ENCODE measurements at places on chromosomes 12 and 14. TPM values are rescaled to one million over a fixed set of nuclear protein-coding genes. Genes with fewer than 3 reads are reported as not detected.

The CCDC198 gene
- polyA plus RNA-seq, result 473 TPM

The TMEM229B gene
- polyA plus RNA-seq, result 2.6 TPM

DNA sequence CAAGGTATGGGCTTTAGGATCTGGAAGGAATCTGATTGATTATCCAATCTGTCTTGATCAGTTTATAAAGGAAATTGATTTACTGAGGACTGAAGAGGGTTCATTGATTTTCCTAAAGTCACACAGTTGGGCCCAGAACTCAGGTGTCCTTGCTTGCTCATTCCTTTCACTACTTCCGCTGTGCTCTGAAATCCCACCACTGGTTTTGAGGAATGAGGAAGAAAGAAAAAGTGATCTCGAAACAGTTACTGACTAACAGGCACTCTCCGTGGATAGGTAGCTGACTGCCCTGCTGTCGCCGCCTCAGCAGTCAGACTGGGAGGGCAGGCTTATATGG, at the start of gene FITM1:
Gene FITM1 (plus strand): TSS at position 280 of the 337 bp plus-strand sequence. CDS start 905 bp downstream, outside the sequence.
- DNase-seq, result no peak

GRCh38 chr14:69845787-69846186, 33.4 kb upstream of the SMOC1 start:
- DNase-seq, result no peak

DNA sequence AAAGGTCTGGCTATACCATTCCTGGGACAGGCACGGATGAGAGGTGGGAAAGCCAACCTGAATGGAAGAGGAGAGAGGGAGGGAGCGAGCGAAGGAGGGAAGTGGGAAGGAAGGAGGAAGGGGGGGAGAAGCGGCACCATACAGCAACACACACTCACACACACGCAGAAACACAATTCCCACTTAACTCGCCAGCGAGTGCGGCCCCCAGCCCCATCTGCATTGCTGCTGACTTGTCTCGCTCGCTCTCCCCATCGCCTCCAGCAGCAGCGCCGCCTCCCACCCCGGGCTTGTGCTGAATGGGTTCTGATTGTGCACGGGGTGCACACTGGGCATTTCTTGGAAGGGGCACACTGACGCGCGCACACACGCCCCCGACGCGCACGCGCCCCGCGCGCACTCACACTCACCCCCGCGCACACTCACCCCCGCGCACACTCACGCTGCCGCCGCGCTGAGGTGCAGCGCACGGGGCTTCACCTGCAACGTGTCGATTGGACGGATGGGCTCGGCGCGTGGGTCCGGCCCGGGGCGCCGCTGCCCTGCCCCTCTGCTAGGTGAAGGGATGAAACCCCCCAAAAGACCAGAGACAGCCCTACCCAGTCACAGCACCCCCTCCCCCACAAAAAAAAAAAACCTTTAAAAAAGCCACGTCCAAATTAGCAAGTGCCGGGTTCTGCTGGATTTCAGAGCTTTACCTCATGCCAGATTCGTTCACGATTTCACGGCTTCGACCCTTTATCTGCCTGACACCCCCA, 685 bp downstream of the GRIN2B start:
- peak; percentile 30 for DNase-seq

GRCh38 chr14:75626863-75627262, 33.8 kb downstream of the ERG28 start:
- DNase-seq, result no peak

- DNase-seq, result no peak
These were observed 33.2 kb upstream of the VRK1 start for GRCh38 chr14:96764012-96764411.

DNA sequence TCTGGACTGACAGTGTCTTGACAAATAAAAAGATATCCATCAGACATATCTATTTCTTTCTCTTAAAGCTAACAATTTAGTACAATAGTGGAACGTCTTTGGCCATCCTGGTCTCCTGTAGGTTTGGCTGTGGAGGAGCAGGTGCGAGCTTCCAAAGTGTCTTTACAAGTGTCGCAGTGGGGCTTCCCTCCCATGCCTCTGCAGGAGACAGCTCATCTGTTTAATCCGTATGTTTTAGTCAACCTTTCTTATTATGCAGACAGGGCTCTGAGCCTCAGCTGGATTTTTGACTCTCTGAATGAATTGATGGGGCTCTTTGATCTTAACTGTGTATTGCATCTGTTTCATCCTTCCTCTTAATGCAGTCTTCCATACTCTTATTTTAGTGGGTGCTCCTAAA, 57.5 kb downstream of the RMST start:
- no peak for DNase-seq

The IL26 gene
- not detected for polyA plus RNA-seq

- no peak for DNase-seq
These were observed 2.0 kb upstream of the SIX1 start for GRCh38 chr14:60651086-60651795.

The ALDH2 gene
- polyA plus RNA-seq, result 91.9 TPM

The KLC1 gene
- 138 TPM for polyA plus RNA-seq

GRCh38 chr14:104680056-104680805, 9.2 kb upstream of the INF2 start:
- DNase-seq, result no peak

The TAS2R30 gene
- polyA plus RNA-seq, result 0.52 TPM

GRCh38 chr14:93989939-93990338, 7.2 kb upstream of the CCDC197 start:
- no peak for DNase-seq

DNA sequence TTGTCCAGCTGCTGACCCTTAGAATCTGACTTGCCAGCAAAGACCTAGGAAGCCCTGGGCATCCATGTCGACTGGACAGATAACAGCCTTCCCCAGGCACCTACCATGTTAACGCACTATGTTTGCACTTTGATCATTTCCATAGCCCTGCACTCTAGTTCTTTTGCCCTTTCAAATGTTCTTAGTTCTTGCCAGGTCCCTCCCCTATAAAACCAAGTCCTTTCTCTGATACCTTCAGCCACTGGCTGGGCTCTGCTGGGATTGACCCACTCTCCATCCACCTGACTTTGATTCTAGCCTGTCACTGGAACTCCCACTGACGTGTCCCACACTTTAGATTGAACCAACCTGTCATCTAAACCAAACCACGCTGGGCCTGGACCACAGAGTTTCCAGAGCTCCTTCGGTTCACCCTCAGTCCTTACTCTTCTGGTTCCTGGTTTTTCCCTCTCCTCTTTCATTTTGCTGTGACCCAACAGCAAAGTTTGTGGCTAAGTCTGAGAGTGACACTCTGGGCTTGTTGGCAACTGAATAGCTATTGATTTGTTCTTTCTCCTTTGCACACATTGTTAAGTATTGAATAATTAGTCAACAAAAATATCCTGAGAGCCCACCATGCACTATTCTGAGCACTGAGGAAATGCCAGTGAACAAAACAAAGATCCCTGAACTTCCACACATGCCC, 51.8 kb upstream of the STK38L start:
- DNase-seq, result no peak

GRCh38 chr12:109871668-109872314, 8.6 kb downstream of the GLTP start:
- no peak for DNase-seq

DNA sequence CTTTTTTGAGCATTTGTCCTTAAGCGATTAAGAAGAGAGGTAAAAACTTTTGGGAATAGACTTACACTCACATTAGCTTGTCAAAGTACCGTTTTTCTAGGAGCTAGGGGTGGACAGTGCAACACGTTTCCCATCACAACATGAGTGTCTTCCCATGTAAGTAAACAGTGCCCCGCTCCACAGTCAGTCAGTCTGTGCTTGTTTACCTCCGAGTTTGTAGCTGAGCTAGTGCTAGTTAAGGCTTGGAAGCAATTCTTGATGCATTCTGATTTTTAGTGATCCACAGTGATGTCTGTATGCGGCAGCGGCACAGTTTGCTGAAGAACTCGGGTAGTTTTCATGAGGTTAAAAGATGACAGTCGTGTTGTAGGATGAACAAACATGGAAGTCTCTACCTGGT, 941 bp downstream of the ZDHHC17 start:
- DNase-seq, result no peak

DNA sequence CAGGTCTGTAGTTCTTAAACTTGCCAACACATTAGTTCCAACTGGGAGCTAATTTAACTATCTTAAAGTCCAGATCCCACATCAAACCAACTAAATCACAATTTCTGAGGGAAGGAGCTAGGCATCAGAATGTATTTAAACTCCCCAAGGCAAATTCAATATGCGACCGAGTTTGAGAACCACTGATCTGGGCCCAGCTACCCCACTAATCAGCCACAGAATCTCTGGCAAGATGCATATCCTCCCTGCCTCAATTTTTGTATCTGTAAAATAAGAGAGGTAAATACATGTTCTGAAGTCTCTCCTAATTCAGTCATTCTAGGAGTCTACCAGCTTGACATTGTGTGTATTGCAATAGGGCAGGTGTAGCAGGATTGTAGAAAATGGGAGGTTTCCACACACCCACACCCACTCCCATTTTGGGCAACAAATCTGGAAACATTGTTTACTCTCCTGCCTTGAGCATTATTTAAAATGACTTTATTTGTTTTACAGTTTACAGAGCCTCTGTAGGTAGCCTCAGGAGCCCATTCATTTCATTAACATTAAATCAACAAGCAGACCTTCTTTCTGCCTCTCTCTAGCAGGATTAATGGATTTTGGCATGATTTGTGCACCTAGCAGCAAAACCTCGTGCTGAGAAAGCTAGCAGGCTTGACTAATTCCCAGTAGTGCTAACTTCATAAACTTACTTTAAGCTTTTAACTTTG, 15.6 kb downstream of the LGR5 start:
- no peak for DNase-seq

DNA sequence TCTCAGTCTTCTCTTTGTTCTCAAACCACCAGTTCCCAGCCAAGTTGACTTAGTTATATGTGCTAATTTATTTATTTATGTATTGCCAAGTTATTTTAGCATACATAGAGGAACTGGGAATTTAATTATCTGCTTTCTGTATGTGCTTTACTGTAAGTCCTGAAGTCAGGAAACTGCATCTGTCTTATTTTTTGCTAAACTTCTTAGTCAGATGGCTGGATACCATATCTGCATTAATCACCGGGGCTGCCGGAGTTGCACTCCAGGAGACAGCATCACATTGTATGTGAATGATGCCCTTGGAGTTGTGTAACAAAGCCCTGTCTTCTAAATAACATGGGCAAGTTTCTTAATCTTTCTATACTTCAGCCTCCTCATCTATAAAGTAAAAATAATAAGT, 96.2 kb downstream of the MON2 start:
- DNase-seq, result no peak

DNA sequence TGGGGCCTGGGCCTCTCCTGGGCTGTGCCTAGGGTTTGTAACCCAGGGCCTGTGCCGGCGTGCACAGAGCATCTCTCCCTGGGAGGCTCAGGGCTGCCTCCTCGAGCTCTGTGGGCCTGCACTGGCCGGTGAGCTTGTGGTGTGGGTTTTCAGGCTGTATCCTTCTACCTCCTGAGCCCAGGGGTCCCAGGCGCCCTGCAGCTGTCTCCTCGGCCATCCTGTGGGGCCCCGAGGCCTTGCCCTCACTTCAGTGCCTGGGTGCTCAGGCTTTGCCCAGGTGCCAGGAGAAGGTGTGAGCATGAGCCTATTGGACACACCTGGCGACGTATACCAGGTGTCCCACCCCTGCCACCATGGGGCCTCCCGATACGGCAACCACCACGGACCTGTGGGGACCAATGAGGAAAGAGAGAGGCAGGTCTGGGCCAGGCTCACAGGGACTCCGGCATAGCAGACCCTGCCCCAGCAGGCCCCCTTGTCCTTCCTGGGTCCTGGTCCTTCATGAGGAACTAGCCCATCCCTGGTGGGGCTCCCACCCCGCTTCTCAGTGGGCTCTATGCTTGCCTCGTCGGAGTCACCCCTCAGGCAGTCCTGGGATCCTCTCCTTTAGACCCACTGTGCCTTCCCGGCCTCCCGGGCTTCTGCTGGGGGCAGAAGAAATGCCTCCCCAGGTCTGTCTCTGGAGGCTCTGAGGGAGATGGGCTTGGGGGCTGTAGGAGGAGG, 400.2 kb downstream of the TMEM121 start:
- no peak for DNase-seq

The PIANP gene
- 12.1 TPM for polyA plus RNA-seq

DNA sequence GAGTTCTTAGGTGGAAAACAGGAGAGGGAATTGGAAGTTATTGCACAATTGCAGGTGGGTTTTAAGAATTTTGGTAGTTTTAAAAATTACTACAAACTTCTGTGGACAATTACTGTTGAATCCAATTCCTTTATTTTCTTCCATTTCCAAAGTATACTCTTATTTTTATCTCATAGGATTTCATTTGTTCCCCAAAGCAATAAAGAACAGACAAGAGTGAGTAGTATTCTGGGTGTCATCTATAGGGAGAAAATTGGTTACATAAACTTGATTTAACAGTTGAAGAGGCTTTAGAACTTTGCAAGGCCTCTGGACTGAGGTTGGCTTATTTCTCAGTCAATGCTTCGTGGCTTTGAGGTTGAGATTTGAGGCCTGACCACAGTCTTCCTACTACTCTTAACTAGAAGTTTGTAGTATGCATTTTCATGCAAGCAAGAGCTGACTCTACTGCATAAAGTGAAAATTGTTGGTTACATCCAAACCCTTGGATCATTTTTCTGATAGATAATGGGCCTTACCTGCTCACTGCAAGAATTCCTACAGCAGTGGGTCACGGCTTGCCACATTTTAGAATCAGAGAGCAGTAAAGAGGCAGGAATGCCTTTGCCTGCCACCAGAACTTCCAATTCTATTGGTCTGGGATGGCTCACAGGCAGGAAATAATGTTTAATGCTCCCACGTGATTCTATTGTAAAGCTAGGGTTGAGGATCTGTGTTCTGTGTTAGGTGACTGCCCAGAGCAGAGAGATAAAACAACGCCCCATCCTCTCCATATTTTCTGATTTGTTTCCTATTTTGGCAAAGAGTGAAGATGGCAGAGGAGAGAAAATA, 270.5 kb downstream of the TTC6 start:
- no peak for DNase-seq

DNA sequence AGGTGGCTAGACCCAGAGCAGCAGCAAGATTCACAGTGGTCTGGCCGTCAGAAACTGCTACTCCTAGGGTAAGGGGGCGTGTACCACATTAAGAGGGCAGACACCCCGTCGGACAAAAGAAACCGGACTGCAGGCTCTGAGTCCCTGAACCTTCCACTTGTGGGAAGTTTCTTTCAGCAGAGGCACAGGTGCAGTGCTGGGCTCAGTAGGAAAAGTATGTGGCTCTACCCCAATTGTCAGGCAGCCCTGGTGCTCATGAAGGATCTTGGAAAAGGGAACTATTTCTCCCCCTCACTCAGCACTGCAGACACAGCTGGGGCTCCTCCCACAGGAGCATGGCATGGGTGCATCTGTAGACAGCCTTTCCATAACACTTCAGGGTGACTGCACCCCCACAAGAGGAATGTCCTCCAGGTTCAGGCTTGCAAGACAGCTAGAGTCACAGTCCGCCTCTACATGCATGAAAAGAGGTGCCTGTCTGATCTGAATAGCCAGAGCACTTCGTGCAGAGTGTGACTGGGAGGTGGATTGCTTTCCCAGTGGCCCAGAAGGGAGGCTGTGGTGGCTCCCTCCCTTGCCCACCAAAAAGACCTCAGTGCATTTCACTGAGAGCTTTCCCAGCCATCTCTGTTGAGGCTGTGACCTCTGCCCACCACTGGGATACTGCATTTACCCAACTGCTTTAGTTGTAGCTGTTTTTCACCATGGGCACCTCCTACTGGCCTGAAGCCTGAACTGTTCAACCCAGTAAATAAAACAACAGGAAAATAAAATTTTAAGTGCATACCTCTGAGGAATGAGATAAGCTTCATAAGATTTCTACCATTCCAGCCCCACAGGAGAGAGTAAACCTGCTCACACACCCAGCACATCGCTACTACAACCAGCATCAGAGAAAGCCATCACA, 14.2 kb downstream of the CEP128 start:
- no peak for DNase-seq

Data from left kidney (tissue), 8 donors.